ENCODE measurements at places on chromosomes 2 and 18.

DNA sequence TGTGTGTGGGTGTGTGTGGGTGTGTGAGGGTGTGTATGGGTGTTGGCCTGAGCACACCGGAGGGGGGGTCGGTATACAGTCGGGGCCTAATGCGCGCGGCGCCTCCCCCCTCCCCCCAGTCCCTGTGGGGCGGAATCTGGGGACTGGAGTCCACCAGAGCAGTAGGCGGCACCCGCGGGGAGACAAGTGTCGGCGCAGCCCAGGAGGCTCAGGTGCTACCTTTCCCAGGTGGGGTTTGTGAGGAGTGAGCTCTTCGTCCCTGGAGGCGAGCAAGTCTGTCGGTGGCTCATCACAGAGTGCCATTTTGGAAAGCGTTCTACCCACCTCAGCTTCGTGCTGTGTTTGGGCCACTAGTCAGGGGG, 2896.1 kb upstream of the TEKT4 start:
- DNase-seq, result no peak

DNA sequence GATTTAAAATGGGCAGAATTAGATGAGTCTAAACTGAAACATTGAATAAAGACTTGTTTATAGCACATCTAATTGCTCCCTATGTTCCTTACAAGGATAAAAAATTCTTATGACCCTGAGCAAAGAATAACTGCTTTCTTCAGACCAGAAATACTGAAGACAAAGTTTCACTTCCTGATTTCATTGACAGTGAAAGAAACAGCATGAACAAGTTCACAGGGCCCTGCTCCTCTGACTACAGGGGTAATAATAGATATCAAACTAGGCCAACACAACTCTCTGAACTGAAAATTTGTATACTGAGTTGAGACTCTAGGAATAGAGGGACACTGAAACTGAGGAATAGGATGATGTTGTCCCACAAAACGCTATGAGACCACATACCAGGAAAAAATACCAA, 1383.3 kb upstream of the CDH2 start:
- DNase-seq, result no peak

GRCh38 chr2:6968319-6969100, 51.3 kb downstream of the RNF144A start:
- no peak for DNase-seq

- DNase-seq, result no peak
Measured at GRCh38 chr2:187372213-187372612, 75.8 kb downstream of the CALCRL start.
